WTC11 (cell line): ENCODE measurements at places on chromosomes 5 and 9. TPM values are rescaled to one million over a fixed set of nuclear protein-coding genes. Genes with fewer than 3 reads are reported as not detected.

Gene HSDL2
- total RNA-seq = 13.8 to 15.3 TPM (median 14.3 TPM) in 3 replicates

Gene CDC20B
- total RNA-seq = not detected in 3 replicates

Gene MYORG
- total RNA-seq = 9.3 to 18.9 TPM (median 9.7 TPM) in 3 replicates

Gene ESM1
- total RNA-seq = not detected in 3 replicates

Gene ORM1
- total RNA-seq = 3.9 to 7.2 TPM (median 5.4 TPM) in 3 replicates

Gene GADD45G
- 10.6 to 13.9 TPM (median 13.5 TPM) in 3 replicates for total RNA-seq

Gene TMC1
- 0.31 to 0.41 TPM (median 0.32 TPM) in 3 replicates for total RNA-seq

Gene ZNF883
- 22.0 to 25.4 TPM (median 22.6 TPM) in 3 replicates for total RNA-seq
